ENCODE measurements at places on chromosomes 3 and 15.

DNA sequence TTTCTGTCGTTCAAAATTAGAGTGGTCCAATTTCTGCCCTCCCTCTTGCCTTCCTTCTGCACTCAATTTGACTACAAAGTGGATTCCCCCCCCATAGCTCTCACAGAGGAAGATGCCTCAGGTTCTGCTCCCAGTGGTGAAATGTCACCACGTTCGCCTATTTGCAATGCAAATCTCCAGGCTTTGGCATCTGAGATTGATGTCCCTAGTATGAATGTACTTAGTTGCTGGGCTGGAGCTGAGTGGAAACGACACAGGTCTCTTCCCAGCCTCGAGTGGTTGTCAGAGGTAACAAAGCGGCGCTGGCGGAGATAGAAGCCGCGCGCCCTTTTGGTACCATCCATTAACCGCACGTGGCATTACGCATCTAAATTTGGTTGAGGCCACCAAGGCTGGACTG is 860.1 kb downstream of the MCTP2 start:
- DNase-seq, result no peak

DNA sequence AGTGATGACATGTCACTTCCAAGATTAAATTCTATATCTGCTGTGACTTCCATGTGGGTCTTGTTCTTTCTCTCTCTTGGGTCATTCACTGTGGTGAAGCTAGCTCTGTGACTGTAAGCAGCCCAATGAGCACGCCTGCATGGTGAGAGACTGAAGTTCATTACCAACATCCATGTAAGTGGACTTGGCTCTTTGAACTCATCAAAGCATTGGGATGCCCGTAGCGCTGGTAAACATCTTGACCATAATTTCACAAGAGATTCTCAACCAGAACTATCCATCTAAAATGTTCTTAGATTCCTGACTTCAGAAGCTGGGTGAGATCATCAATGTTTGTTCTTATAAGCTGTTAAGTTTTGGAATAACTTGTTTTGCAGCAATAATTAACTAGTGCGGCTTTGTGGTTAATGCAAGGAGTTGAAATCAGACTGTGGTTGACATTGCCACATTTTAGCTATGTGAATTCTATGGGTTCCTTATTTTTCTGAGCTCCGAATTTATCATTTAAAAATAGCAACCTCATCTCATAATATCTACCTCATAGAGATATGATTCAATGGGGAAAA is 31.6 kb upstream of the LRRC3B start:
- no peak for DNase-seq

- no peak for DNase-seq
These were observed 61.9 kb downstream of the FEM1B start for GRCh38 chr15:68339481-68339880.

- DNase-seq, result no peak
These were observed 193.4 kb upstream of the LINGO1 start for GRCh38 chr15:77826006-77826695.

DNA sequence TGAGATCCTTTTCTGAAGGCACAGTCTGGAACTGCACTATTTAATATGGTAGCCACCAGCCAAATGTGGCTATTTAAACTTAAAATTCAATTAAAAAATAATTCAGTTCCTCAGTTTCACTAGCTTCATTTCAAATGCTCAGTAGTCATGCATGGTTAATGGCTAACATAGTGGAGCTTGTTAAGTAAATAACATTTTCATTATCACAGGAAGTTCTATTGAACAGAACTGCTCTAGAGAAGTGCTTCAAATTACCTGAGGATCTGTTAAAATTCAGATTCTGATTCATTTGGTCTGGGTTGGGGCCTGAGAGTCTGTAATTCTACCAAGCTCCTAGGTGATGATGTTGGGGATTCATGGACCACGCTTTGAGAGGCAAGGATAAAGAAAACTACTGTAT is 109.6 kb upstream of the THRB start:
- no peak for DNase-seq

DNA sequence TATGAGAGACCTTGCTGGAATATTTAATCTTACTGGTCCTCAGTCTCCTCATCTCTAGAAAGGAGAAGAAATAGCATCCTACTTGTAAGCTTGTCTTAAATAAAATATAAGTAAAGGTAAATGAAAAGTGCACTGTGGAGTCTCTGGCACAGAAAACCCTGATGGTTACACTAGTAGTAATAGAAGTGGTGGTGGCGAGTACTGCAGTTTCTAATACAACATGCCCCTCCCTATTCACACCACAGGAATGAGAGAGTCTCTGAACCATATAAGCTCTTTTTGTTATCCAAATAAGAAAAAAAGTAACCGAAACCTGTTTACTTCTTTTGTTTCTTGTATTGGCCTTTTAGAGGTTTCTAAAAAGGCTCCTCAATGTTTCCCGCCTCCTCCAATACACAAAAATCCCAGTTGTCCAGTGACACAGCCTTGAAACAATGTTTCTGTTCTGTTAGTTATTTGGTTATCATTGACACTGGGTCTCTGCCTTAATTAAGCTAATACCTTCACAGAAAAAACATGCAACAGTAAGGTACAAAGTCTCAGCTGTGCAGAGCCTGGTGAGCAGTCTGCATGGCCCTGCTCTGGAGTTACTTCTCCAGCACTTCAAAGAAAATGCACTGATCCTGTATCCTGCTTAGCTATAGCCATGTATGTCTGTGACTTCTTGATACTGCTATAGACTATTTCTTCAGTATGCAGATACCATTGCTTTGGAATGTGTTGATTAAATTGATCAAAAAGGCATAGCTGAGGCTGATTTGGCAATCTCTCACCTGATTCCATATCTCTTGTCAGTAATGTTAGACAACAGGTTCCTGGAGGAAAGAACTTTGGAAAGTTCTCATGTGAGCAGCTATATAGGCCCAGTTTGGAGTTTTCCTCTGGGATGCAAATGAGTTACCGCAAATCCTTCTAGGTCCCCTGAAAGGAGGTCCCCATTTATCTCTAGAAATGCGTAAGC is 315.6 kb upstream of the IL12A start:
- no peak for DNase-seq

GRCh38 chr3:127734754-127735473 is 62.2 kb downstream of the ABTB1 start:
- DNase-seq, result no peak

- no peak for DNase-seq
These were observed 81.8 kb upstream of the MLF1 start for GRCh38 chr3:158489181-158489580.

DNA sequence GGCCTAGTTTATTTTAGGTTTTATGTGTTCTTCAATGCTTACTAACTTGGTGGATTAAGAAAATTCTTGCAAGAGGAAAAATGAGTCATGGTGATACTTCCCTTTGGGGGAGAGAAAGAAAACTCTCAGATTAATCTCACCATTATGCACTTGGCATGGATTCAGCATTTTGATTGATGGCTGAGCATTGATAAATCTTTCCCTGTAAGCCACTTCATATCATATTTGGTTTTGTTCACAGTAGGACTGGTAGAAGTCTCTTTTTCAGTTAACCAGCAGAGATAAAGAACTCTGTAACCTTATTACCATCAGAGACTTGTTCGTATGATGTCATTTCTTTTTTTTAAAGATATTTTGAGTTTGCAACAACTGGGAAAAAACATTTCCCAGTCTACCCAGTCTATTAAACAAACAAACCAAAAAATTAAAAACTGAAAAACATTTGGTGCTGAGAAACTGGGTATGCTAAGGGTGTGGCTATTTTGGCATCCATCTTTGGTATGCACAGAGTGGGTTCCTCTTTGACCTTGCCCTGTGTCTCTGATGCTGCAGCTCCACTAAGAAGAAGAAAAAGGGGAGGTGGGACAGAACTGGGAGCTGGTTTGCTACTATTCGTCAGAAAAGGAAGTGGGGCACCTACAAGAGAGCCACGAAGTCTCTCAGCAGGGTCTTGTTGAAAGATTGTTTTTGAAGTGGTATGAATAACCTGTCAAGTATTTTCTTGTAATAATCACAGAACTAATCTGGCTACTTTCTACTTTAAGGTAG is 17.2 kb downstream of the TMOD3 start:
- DNase-seq, result no peak

DNA sequence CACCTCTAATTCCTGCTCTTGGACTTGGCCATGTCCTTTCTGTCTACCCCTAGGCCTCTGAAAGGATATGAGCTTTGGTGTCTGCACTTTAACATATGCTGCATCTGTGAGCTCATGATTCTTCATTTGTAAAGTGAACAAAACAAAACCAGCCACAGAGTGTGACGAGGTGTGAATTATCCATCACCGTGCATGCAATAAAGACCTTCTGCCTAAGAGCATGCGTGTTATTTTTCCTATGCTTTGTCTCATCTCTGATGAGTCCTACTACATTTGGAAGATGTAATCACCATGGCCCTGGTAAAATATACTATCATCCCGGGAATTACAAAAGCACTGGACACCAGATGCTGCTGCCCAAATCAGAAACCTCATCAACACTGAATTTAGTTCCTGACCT is 103.5 kb upstream of the KCNAB1 start:
- DNase-seq, result no peak

GRCh38 chr15:39118510-39118909 is 462.4 kb upstream of the THBS1 start:
- no peak for DNase-seq

DNA sequence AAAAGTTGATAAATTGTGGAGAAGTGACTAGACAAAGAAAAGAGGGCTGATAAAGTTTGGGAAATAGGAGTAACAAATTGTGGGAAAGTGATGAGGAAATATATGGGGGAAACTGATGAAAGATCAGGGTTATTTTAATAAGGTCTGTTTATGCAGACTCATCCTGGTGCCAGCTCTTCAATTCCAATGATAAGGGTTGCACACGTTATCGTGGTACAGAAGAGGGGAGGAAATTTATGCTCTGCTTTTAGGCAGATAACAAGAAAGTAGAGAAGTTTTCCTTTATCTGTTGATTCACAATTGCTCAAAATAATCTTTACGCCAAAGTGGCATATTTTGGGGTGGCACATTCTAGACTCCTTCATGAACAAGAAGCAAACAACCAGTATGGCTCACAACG is 32.1 kb upstream of the LIPC start:
- no peak for DNase-seq

GRCh38 chr15:63264688-63265293 is 12.6 kb upstream of the APH1B start:
- DNase-seq, result no peak

DNA sequence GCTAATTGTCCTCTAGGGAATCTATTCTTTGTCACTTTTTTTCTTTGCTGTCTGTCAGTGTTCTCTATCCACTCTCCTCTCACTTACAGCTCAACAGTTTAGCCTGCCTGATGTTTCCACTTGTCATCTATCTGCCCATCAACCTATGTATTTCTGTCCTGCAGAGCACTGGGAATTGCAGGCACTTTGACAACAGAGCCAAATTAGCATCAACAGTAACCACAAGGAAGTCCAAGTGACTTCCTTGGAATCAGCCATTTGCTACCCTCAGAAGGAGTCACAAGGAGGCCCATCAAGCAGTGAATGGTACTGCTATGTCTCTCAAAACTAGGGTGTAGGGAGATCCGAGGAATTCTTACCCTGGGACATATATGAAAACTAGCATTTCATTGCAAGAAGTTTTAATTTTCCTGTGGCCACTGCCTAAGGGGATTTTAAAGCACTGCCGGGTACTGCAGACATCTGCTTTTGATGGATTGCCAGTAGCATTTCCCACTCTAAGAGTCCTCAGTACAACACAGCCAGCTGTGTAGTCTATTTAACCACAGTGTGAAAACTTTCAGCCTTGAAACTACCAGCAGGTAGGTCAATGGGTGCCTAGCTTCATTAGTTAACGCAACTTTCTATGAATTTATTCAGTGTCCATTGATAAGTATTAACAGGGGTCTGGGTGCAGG is 898.8 kb downstream of the NTRK3 start:
- DNase-seq, result no peak

- no peak for DNase-seq
These were observed 2.1 kb upstream of the USP3 start for GRCh38 chr15:63502137-63502766.

DNA sequence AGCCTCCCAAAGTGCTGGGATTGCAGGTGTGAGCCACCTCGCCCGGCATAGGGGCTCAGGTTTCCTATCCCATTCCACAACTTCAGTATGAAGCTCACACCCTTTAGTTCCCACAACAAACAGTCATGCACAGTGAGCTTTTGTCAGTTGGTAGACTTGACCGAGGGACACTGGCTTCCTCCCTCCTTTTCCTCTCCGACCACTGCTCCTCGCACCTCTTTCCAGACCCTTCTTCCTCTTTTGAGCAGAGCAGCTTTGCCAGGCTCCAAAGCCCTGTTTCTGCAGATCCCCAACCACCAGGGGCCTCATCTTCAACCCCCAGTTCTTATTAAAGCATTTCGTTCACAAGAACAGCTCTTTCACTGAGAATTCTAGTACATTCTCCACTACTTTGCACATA is 12.7 kb upstream of the CILP start:
- DNase-seq, result no peak

DNA sequence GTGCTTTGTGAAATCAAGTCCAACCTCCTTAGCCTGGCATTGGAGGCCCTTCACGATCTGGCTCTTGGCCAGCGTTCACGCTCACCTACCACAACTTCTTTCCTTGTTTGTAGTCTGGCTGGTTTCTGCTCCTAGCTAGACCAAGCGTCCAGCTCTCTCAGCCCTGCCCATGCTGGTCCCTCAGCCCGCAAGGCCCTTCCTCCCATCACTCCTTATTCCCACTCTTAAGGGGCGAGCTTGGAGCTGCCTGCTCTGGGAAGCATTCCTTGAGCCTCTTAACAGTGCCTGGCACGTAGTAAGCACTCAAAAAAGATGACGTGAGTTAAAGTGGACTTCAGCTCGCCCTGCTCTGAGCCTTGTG is 8.7 kb downstream of the SLC6A6 start:
- DNase-seq, result no peak
